Suppressor macrophage (primary cell): ENCODE measurements at places on chromosomes 11 and 22.

GRCh38 chr11:24560324-24560723 lies 63.5 kb downstream of the LUZP2 start:
- no peak for DNase-seq

DNA sequence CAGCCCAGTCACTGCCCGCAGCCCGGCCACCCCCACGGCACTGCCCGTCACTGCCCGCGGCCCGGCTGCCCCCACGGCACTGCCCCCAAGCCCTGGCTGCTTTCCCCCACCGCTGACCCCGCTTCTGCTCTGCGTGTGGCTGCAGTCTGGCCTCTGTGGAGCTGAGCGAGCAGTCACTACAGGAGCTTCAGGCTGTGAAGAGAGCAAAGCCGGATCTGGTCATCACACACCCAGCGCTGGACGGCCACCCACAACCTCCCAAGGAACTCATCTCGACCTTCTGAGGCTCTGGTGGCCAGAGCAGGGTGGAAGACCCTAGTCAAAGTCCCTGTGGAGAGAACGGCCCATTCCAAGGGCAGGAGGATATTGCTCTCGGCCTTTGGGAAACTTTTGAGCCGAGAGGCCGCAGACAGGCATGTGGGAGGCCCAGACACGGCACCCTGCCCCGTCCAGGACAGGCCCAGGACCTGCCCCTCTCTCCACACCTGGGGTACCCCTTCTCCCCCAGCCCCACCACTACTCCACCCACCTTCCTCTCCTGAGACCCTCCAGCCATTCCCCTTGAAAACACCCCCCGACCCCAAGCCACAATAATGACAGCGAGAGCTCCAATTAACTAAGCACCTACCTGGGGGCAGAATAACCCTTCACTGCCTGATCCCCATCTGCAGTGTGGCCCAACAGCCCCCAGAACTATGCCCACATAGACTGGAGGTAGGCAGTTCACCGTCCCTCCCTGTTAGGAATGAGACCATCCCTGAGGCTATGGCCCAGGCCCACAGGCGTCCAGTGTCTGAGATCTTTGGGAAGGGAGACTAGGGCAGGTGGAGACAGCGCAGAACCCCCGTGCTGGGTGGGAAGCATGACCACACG lies 3.7 kb upstream of the PGGHG start:
- DNase-seq = no peak

- DNase-seq = peak; percentile 15
Measured at GRCh38 chr11:14414470-14415461, 55.8 kb upstream of the RRAS2 start.

- DNase-seq = no peak
Measured at GRCh38 chr11:130442737-130443136, 5.7 kb upstream of the ADAMTS15 start.

- peak; percentile 42 for DNase-seq
Measured at GRCh38 chr11:16935518-16936302, 78.5 kb downstream of the PLEKHA7 start.
